ENCODE measurements at places on chromosomes 13 and 19.

DNA sequence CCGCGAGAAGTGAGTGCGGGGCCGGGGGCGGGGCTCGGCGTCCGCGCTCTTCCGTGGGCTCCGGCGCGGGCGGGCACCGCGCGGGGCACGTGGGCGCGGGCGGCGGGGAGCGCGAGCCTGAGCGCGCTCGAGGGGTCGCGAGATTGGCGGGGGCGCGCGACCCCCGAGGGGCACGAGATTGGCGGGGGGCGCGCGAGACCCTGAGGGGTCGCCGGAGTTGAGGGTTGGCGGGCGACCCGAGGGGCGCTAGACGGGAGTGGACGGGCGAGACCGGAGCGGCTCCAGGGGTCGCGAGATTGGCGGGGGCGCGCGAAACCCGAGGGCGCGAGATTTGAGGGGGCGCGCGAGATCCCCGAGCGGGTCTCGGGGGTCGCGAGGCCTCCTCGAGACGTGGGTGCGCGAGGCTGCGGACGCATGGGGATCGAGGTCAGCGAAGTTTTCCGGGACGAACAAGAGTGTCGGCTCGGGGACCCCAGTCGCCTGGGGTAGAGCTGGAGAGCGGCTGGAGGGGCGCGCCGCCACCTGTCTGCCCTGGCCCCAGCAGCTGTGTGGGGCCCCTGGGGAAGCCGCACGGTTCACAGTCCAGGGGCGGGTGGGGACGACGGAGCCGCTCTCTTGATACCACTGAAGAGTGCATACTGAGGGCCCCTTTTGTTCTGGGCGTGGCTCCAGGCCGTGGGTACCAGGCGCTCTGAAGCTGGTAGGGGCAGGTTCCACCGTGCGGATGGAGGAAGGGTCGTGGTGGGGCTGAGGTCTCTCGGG is 682 bp downstream of the SSBP4 start:
- DNase-seq: no peak

DNA sequence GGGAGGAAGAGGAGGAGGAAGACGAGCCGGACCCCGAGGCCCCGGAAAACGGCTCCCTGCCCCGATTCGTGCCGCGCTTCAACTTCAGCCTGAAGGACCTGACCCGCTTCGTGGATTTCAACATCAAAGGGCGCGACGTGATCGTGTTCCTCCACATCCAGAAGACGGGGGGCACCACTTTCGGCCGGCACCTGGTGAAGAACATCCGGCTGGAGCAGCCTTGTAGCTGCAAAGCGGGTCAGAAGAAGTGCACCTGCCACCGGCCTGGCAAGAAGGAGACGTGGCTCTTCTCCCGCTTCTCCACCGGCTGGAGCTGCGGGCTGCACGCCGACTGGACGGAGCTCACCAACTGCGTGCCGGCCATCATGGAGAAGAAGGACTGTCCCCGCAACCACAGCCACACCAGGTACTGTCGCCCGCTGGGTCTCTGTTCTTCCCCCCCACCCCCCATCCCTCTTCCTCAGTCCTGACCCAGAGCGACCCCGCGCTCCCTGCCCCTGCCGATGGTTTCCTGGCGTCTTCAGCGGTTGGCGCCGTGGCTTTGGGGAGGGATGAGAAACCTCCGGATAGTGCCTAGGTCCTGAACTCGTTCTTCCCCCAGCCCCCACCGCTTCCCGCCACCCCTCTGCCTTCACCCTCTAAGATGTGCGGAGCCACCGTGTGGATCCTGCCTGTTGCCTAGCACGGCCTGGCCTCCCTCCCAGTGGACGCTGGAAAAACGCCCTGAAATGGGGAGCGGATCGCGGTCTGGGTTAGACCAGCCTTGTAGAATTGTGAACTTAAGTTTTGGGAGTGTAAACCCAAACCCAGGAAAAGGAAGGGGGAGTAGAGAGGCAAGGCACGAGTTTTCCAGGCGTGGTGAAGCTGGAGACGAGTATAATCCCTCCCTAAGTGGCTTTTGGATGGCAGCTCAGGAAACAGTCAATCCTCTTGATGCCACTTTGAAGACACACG is 1.5 kb downstream of the HS6ST3 start:
- no peak for DNase-seq

DNA sequence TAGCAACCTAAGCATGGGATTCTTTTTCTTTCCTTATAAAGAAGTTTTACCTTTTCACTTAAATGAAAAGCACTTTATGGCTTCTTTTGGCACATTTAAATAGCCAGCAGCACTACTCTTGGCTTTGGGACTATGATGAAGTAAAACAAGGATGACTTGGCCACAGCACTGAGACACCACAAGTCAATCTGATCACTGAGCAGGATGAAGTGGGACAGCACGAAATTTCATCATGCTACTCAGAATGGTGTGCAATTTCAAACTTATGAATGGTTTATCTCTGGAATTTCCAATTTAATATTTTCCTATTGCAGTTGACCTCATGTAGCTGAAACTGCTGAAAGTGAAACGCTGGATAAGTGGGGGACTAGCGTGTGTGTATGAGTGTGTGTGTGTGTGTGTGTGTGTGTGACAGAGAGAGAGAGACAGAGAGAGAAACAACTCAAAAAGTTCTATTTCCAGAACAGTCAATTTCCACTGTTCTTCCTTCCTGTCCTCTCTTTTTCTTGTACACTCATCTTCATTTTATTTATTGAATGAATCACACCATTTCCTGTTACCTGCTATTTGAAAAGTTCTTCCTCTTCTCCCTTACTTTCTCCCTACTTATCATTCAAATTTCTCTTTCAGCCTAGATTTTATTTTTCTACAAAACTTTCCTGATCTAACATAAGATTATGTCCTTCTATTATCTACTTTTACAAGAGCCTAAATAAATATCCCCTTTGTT is 414.2 kb upstream of the MIR17HG start:
- DNase-seq: no peak

GRCh38 chr19:11950312-11950711 is 14.5 kb upstream of the ZNF763 start:
- no peak for DNase-seq

DNA sequence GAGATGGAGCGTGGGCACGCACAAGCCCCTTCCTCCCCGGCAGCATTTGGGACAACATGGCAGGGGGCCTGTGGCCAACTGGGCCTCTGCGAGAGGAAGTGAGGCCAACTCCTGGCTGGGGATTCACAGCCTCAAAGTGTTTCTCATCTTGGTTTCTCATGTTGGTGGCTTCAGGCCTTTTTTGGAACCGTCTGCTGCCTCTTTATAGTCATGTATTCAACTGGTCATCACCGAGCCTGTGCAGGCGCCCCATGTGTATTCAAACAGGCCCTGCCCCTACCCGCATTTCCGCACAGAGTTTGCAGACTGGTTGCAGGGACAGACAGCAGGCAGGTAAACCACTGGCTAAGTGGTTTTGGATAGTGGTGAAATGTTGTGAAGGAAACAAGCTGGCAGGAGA is 17.3 kb upstream of the RELB start:
- DNase-seq: no peak

- DNase-seq: no peak
These were observed 1.9 kb downstream of the TPM4 start for GRCh38 chr19:16077984-16078758.

DNA sequence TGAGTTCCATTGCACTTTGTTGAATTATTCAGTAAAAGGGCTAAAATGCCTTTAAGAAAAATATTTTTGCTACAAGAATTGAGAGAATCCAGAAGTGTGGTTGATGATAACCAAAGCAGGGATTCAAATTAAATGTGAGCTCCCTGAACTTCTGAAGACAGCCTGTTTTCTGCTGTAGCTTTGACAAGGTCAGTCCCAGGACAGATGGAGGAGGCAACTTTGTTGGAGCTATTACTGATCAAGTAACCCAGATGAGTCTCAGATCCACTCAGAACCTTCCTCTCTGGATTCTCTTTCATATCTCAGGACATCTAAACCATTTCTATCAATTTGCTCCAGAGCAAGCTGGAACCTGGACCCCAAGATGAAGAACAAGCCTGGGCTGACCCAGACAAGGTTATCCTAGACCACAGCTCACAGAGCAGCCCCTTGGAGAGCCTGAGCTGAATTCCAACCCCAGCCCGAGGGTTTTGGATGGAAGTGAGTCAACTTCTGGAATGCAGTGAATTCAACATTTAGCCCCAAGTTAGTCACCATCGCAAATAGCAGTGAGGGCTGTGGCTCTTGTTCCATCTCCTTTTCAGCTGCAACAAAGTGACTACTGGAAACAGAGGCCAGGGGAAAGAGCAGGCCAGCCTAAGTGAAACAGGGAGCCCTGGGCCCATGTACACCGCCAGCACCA is 137.8 kb upstream of the TSC22D1 start:
- DNase-seq: no peak

DNA sequence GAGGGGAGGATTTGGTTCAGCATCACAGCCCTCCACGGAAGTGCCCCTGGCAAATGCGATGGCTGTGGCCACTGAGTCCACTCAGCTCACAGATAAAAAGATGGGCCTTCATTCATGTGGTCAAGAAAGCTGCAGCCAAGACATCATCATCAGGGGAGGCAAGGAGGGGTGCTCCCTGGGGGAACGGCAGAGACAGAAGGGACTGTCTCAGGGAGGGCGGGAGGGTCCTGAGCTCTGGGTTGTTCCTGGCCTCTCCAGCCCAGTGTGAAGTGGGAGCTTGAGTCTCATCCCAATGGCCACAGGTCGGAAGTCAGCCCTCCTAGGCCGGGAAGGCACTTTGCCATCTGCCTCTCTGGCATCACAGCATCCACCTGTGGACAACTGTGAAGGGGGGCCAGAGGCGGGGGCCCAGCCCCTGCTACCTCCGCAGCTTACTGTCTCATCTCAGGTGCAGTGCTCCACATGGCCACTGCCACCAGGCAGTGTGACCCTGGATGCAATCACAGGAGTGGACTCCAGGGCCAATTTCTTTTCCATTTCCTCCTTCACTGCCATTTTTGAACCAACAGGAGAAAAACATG is 137.8 kb upstream of the SOX1 start:
- no peak for DNase-seq

DNA sequence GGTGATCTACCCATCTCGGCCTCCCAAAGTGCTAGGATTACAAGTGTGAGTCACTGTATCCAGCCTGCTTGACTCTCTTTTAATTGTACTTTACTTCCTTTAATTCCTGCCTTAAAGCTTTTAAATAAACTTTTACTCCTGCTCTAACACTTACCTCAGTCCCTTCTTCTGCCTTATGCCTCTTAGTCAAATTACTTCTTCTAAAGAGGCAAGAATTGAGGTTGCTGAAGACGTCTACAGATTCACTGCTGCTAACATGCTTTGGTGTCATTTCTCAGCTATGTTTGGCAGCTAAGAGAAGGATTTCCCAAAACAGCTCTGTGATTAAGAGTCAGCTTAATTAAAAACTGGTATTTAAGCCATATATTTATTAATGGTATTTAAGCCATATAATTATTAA is 32.9 kb upstream of the CD177 start:
- no peak for DNase-seq

DNA sequence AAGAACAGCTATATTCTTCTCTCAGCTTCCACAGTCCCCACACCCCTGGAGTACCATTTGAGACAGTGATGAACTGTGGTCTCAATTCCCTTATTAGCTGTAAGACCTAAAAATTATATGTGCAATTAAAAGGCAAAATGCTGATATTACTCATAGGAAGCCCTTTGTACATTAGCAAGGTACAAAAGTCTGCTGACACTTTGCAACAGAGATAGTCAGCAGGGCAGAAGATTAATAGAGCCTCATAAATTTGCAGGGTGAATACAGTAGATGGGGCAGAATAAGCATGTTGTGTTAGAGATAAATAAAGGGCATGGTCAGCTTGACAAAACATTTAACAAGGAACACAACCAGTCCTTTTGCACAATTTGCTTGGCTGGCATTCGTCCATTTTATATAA is 210.0 kb upstream of the OBI1 start:
- no peak for DNase-seq

- DNase-seq: no peak
These were observed 35.7 kb upstream of the MATK start for GRCh38 chr19:3821857-3822364.

GRCh38 chr13:46586751-46587514 is 34.0 kb downstream of the LRCH1 start:
- DNase-seq: no peak

DNA sequence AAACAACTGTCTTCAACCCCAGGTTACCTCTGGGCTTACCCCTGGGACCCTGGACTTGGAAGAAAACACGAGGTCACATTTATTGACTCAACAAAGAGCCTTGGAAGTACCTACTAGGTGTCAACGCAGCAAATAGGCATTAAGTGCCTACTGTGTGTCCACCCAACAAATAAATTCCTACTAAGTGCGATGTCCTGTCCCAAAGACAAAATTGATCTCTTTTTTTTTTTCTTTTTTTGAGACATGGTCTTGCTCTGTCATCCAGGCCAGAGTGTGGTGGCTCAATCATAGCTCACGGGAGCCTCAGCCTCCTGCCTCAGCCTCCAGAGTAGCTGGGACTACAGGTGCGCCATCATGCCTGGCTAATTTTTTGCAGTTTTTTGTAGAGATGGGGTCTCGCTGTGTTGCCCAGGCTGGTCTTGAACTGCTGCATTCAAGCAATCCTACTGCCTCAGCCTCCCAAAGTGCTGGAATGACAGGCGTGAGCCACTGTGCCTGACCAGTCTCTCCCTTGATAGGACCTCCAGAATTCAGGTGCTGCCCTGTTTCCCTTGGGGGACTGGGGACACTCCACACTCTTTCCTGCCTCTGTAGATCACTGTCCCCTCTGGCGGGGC is 589 bp upstream of the S1PR2 start:
- no peak for DNase-seq

- DNase-seq: no peak
These were observed 86.7 kb downstream of the DNAJC15 start for GRCh38 chr13:43110036-43110435.

DNA sequence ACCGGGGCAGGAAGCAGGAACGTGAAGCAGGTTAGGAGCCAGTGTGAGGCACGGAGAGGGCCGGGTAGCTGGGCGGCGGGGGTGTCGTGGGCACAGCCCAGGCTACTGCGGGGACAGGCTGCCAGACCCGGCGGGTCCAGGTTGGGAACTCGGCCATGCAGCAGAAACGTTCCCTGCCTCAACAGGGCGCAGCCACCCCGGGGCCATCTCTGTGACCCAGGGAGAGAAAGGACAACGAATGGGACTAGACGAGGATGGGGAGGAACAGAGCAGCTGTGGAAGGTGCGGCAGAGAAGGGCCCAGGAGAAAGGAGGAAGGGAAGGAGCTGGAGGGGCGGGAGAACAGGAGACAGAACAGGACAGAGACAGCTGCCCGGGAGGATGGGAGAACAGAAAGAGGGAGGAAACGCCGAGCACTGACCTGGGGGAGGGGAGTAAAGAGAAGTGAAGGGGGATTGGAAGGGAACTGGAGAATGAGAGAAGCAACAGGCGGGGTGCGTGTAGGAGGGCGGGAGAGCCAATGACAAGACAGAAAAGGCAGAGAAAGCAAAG is 12.9 kb upstream of the GARIN5A start:
- DNase-seq: no peak

GRCh38 chr13:87607266-87607665 is 63.9 kb upstream of the SLITRK5 start:
- DNase-seq: no peak
